ENCODE measurements at places on chromosomes 4 and X. TPM values are rescaled to one million over a fixed set of nuclear protein-coding genes. Genes with fewer than 3 reads are reported as not detected.

DNA sequence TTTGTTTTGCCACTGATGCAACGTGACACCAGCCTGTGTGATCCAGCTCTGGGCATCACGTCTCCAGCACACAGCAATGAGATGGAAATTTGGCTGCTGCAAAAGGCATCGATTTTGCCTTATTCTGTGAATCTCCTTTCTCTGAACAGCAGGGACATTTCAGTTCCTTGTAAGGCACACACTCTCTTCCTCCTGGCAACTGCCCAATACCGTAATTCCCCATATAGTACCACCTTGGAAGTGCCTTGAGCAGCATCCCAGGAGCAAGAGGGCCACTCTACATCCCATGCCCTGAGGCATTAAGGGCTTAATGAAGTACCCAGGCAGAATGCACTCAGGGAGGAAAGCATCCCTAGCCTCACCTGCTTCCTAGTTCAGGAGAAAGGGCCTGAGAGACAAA lies 10.5 kb upstream of the MAMLD1 start:
- DNase-seq, result no peak

- DNase-seq, result no peak
Observed at GRCh38 chr4:102466298-102466697, 34.9 kb upstream of the NFKB1 start.

Gene MRFAP1L1
- 43.0 TPM for total RNA-seq

GRCh38 chrX:71533516-71533850 lies 579 bp downstream of the OGT start:
- no peak for DNase-seq

DNA sequence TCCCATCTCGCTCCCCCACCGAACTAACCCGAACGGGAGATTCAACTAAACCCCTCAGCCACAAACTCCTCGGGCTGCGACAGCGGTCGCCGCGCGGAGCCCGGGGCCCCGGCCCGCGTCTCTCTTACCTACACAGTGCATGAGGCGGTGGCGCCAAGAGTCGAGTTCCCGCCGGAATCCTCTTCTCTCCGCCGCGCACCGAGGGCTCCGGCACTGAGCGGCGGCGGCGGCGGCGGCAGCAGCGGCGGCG lies 160 bp downstream of the LCORL start:
- DNase-seq, result no peak

Gene LYAR
- 53.0 TPM for total RNA-seq

DNA sequence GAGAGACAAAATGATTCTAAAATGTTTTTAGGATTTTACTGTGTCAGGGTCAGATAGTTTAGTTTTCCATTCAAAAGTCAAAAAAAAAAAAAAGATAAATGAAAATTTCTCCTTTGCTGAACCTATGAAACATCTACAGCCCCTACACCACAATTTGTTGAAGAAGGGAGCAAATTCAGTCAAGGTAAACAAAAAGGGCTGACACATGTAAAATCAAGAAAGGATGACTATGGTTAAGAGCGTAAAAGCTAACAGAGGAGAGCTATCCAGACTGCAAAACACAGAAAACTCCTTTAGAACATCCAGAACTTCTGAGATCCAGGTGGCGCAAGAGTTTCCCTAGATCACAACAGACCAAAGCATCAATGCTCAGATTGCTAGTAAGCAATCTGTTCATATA lies 72.2 kb downstream of the RAB28 start:
- DNase-seq, result no peak

DNA sequence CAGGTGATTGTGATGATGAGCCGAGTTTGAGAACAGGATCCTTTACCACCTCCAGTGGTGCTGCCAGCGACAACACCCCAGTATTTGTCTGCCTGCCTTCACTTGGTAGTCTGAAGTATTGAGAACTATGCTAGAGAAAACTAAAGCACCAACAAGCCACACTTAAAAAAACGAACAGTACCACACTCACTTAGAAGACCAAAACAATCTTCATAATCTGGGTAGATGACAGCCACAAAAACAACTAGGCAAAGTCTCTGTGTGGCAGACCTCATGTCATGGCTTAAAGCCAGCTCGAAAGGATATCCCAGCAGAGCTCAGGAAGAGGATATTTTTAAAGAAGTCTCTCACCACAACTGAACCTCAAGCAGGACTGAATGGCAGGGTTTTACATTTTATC lies 236.0 kb downstream of the GPC3 start:
- DNase-seq, result no peak

Gene PGAM4
- not detected for total RNA-seq

Gene ZC4H2
- total RNA-seq, result 8.8 TPM

Gene UGT2B28
- total RNA-seq, result not detected

DNA sequence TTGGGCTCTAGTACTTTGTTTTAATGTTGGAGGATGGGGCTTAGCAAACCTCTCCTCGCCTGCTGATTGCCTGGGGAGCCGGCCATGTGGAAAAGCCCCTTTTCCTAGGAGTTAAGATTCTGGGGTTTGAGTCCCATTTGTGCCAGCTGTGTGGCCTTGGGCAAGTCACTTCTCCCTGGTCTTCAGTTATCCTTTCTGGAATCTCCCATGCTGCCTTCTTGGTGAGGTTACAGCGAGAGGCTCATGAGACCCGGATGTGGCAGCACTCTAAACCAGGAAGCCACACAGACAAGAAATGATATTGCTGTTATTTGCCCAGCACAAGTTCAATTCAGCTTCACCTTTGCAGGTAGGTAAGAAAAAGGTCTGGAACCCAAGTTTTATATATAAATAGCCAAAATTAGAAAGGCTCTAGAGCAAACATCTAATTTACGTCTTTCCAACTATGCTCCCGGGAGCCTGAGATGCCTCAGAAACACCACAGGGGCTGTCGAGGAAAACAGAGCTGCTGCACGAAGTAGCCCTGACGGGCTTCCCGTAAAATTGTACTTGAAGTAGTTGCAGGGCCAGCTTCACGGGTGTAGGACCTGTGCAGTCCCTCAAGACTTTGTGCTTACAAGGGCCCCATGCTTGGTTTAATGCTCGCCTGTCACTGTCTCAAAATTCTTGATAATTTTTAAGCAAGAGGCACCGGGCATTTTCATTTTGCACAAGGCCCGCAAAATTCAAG lies 8.3 kb upstream of the SASH3 start:
- no peak for DNase-seq

GRCh38 chr4:138348055-138348454 lies 105.9 kb upstream of the SLC7A11 start:
- peak; percentile 75 for DNase-seq

DNA sequence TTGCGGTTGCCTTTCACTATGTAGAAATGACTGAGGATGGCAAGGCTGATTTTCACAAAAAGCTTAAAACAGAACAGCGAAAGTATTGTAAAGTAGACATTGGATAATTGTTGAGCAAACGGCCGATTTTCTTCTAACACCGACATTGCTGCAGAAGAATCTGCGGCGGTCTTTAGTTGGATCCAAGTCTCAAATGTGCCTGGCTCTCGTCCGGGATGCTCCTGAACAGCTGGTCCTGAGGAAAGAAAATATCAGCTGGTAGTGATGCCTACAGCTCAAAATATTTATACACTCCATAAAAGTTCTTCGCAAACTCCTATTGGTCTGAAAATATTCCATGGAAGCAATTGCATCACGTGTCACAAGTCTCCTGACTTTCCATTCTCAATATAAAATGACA lies at the start of gene ASB5:
Gene ASB5 (minus strand): TSS at position 260 of the 400 bp plus-strand sequence. CDS start 114 bp downstream, at position 146.
- no peak for DNase-seq

All from HCT116 (cell line).